ENCODE measurements at places on chromosomes 2 and 18.
A peak's percentile ranks its signal among the peaks of the same experiment; 100 is the strongest.

- DNase-seq, result no peak
Measured at GRCh38 chr18:46406539-46406932, 250.5 kb downstream of the LOXHD1 start.

GRCh38 chr2:20542746-20543468 lies 96.0 kb downstream of the RHOB start:
- no peak for DNase-seq

- peak; percentile 85 for DNase-seq
Measured at GRCh38 chr2:230671117-230671516, 41.5 kb upstream of the CAB39 start.

- DNase-seq, result no peak
Measured at GRCh38 chr2:119939915-119940314, 73.0 kb upstream of the EPB41L5 start.

DNA sequence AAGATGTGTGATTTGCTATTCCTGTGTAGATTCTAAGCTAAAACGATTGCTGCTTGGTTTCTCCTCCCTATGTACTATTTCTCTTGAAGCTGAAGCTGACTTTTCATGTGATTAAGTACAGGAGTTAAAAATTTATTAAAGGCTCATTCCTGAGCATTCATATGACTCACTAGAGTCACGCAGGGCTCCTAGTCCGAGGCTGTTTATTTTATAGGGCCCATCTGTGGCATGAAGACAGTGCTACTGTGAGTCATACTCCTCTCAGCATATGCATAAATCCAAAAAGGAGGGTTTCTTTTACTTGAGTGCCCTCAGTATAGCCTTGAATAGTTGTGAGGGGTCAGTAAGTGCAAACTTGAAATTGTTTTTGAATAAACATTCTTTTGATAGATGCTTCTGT lies 378.8 kb downstream of the PTPRM start:
- DNase-seq, result peak; percentile 92

- DNase-seq, result no peak
Measured at GRCh38 chr2:136245211-136245610, 127.3 kb upstream of the CXCR4 start.

Data from RCC 7860 (cell line).